ENCODE measurements at places on chromosomes 11 and 22. TPM values are rescaled to one million over a fixed set of nuclear protein-coding genes. Genes with fewer than 3 reads are reported as not detected.

The CD6 gene
- total RNA-seq = 0.06 TPM

The HEPN1 gene
- total RNA-seq = not detected

The NXPE1 gene
- total RNA-seq = not detected

The LGALS12 gene
- not detected for total RNA-seq

The SPA17 gene
- total RNA-seq = 30.5 TPM

Measured in Daoy (cell line).